Stimulated activated CD8-positive, alpha-beta memory T cell treated with anti-CD3 and anti-CD28 coated beads, Interleukin-4, amount 100 ng/mL, for 4 hours (primary cell): ENCODE measurements at places on chromosomes 4 and X.

DNA sequence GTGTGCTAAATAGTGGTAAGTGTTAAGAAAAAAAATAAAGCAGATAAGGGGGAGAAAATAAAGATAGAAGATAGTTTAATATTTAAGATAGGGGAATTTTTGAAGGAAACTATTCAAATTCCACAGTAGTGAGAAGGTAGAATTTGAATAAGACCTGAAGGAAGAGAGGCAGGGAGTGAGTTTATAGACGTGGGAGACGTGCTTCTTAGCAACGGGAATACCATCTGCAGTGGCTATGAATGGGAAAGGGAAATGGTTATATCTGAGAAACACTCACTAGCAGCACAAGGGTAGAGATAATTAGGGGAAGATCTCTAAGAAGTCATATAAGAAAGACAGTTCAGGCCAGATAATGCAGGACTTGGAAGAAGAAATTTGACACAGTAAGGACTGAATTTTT lies 854.5 kb upstream of the EPHA5 start:
- no peak for DNase-seq

DNA sequence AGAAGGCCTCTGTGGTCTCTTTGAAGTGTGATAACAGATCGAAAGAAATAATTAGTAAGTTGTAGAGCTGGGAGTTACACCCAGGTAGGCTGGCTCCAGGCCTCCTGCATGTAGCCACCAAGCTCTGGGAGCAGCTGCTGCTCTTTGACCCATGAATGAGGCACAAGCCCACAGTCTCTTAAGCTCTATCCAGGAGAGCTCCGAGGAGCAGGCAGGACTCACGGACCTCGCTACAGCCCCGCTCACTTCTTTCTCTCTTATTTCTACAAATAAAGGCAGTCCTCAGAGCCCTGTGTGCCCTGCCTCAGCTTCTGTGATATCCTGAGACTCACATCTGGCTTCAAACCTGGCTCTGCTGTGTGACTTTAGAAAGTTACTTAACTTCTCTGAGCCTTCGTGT lies 86.9 kb downstream of the EVC start:
- no peak for DNase-seq

GRCh38 chrX:65035446-65035770 lies 59.2 kb upstream of the ZC4H2 start:
- no peak for DNase-seq

- no peak for DNase-seq
Measured at GRCh38 chr4:45920861-45921260, 203.0 kb downstream of the GABRG1 start.

- no peak for DNase-seq
Measured at GRCh38 chrX:10050481-10050880, 83.3 kb downstream of the CLDN34 start.

DNA sequence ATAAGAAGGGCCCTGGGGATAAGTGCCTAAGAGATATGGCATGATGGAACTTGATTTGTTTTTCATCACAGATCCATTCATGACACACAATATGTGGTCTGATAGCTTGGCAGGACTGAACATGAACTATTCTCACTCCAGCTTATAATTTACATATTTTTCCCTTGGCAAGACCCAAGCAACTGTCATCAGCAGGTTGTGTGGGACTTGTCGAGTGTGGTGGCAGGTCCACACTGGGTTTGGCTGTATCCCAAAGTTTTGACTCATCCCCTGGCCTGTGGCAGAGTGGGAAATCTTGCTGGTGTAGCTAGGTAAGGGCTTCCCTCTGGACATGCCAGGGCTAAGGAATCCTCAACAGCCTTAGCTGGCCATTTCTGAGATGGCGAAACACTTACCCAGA lies 81.0 kb upstream of the STIM2 start:
- no peak for DNase-seq

- no peak for DNase-seq
Measured at GRCh38 chrX:7190157-7190556, 42.2 kb upstream of the PUDP start.

DNA sequence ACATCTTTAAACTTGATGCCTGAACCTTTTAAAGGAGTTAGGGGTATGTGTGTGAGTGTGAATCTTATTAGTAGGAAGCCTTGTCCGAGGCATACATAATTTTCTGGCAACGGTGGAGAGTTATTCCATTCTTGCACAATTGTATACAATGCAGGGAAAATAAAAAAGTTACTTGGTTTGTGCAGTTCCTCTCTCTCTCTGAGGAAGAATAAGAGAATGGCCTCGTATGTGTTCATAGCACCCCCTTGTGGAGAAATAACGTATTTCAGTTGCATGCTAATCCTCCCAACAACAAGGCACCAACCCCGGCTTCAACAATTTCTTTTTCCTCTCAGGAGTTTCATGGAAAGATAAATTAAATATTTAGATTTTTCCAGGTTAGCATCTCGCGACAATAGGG lies 33.7 kb upstream of the FGF13 start:
- DNase-seq = no peak

- no peak for DNase-seq
Measured at GRCh38 chrX:147917700-147918695, 6.3 kb downstream of the FMR1 start.

DNA sequence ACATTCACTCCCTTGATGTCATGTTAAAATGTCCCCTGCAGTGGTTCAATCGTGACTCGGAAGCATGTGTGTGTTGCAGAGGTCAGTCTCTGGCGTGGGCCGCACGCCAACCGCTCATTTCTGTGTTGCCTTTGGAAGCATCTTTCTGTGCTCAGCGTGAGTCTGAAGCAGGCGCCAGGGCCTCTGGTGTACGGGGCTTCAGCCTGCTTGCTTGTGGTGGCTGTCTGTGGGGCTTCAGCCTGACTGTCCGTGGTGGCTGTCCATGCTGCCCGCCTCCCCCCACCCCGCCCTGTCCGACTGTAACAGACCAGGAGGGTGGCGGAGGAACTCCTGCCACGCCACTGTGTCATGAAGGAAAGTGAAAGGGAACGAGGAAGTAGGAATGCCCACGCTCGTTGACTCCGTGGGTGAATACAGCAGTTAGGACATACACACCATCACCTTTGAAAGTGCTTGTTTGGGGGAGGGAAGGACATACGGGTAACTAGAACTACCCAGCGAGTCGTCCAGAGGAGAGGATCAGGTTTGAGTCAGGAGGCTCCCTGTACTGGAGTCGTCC lies 14.7 kb upstream of the CLCN4 start:
- DNase-seq = no peak

DNA sequence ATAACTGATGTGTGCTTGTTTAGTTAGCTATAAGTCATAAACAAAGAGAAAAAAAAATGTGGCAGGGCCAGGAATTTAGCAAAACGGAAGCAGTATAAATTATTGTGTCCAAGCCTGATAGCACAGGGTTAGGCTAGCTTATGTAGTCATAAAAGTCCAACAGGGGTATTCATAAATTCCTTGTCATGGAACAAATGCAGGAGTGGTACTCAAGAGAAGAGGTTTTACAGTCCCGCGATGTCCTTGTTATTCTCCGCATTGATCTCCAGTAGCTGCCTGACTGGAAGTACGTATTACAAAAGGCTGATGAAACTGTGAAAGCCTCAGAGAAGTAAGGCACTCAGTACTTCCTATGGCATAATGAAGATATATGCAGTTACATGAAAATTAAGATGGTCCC lies 336.9 kb upstream of the TRAM1L1 start:
- no peak for DNase-seq

- no peak for DNase-seq
Measured at GRCh38 chrX:15384304-15384703, at the start of gene VEGFD. TSS of gene VEGFD (minus strand) at chrX:15384413. CDS start at chrX:15383946, 467 bp downstream.

DNA sequence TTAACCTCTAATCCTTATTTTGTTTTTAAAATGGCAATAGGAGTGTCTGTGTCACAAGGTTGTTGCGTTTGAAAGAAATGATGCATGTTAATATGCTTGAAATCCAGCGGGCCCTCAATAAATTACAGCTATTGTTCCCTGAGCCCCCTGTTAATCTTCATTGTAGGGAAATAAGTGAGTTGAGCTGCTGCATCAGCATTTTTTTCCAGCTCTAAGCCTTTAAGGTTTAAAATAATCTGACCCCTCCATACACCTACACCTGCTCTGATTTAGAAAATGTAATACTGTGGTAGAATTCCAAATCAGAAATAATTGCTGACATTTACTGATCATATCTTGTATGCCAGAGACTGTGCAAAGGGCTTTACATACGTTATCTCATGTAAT lies 2.6 kb upstream of the MSMO1 start:
- no peak for DNase-seq

DNA sequence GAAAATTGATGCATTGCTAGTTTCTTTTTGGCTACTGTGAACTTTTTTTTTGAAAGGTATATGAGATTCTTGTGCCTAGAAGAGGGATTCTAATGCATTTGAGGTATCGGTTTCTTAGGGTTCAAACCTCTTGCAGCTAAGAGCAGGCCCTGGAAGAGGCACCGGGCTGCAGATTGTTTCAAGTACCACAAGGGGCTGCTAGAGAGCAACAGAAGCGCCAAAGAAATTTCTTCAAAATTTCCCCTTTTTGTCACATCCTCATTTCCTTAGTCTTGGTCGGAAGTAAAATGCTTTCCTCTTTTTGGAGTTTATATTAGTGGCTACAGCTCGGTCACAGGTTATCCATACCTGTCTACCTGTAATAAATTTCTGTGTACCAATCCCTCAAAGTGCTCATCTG lies 89.8 kb downstream of the PDGFRA start:
- DNase-seq = no peak

DNA sequence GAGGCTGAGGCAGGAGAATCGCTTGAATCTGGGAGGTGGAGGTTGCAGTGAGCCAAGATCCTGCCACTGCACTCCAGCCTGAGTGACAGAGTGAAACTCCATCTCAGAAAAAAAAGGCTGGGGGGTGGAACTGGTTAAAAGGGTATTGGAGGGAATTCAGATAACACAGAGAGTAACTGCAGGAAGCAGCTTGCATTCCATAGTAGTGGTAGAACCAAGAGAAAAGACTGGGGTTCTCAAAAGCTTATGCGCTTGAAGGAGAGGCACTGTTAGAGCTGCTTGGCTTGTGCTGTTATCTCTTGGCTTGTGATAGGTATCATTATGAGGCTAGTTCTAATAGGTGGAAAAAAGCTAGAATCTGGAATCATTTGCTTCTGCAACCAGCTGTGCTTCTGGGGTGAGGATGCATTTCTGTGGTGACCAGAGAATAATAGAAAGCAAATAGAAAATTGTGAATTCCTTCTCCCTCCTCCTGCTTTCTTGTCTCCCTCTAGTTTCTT lies 91.2 kb upstream of the ELOVL6 start:
- no peak for DNase-seq

DNA sequence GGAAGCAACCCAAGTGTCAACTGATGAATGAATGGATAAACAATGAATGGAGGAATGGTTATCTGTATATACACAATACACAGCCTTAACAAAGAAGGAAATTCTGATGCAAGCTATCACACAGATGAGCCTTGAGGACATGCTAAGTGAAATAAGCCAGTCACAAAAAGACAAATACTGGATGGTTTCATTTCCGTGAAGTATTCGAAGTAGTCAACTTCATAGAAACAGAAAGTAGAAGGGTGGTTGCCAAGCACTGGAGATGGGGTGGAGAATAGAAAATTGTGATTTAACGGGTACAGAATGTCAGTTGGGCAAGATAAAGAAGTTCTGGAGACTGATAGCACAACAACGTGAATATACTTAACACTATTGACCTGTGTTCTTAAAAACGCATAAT lies 28.2 kb downstream of the CENPU start:
- DNase-seq = no peak

DNA sequence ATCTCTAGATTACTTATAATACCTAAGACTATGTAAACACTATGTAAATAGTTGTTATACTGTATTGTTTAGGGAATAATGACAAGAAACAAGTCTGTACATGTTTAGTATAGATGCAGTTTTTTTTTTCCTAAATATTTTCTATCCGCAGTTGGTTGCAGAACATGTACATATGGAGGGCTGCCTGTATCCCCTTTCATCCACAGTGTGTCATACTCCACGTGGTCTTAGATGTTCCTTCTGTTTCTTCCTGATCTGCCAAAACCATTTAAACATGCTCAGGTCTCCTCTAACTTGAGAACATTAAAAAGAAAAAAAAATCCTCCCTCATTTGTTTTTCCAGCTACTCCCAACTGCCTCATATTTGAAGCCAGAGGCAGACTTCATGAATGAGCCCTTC lies 14.0 kb downstream of the OCIAD1 start:
- no peak for DNase-seq

DNA sequence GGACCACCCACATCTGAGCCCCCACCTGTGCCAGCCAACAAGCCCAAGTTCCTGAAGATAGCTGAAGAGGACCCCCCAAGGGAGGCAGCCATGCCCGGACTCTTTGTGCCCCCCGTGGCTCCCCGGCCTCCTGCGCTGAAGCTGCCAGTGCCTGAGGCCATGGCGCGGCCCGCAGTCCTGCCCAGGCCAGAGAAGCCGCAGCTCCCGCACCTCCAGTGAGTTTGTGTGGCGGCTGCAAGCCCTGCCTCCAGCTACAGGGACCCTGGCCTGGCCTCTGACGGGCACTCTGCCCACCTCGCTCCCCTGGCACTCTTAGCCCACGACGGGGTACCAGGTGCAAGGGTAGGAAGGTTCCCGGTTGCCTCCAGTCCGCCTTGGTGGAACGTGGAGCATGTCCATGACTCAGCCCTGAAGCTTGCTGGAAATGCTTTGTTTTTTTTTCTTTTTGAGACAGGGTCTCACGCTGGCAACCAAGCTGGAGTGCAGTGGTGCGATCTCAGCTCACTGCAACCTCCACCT lies 13.7 kb upstream of the ADD1 start:
- no peak for DNase-seq

GRCh38 chrX:129719931-129720530 lies 18.7 kb upstream of the XPNPEP2 start:
- DNase-seq = no peak

GRCh38 chr4:10085386-10085785 lies 31.2 kb downstream of the WDR1 start:
- DNase-seq = no peak

DNA sequence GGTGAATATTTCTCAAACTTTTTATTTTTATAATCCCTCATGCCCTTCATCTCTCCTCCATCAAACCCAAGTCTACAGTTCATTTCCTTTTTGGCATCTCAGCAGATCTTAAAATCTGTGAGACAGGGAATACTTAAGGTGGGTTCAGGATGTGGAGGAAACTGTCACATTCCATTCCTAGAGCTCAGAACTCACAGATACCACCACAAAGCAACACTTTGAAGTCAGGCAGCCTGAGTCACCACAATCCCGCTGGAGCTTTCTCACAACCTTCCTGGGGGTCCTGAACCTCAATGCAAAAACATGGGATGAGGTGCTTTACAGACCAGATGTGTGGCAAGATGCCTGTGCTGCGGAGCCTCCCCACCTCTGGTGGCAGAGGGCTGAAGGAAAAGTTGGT lies 63.2 kb downstream of the HHIP start:
- no peak for DNase-seq

DNA sequence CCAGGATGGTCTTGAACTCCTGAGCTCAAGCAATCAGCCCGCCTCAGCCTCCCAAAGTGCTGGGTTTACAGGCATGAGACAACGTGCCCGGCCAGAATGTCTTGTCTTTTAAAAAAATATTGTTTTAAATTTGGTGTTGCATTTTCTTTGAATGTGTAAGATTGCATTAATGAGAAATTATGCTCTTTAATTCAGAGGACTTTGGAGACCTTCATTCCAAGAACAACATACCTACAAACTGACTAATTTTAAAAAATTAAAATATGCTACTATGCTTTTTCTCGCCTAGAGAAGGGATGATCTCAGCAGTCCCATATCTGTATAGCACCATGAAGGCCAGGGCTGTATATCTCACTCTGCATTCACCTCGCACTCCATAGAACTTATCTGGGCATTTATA lies 204.3 kb upstream of the SLC7A11 start:
- no peak for DNase-seq
